ENCODE measurements at places on chromosomes 13 and 19.

DNA sequence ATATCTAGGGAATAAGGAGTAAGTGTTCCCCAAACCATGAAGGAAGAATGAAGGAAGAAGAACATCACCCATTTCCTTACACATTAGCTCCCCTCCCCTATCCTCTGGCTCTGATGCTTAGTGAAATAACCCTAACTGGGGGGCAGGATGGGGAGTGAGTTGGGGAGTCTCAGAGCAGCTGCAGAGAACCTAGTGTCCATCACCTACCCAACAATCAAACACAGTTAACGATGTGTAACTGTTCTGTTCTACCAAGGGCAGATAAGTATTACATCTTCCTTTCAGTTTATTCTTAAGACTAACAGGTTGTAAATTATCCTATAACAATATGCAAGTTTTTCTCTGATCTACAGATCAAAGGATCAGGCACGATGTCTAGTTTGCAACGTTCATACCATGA is 12.8 kb downstream of the ELF1 start:
- DNase-seq: no peak

- no peak for DNase-seq
These were observed 313.3 kb downstream of the HS6ST3 start for GRCh38 chr13:96403241-96403640.

DNA sequence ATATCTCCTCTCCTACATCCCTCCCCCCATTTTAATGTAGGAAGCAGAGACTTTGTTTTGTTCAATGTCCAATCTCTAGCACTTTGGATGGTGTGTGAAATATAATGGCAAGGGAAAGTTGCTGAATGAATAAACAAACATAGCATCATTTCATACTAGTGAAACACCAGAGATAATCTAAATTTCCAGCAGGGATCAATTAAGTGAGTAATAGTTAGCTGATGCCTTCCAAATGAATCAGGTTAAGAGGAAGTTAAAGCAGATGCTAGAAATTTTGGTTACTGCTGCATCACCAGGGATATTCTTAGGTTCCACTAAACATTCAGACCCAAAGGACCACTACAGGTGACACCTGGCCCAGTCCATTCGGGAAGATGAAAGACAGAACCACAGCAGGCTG is 8.1 kb downstream of the MRPS31 start:
- no peak for DNase-seq

- no peak for DNase-seq
These were observed 165.7 kb upstream of the KL start for GRCh38 chr13:32850316-32851052.

DNA sequence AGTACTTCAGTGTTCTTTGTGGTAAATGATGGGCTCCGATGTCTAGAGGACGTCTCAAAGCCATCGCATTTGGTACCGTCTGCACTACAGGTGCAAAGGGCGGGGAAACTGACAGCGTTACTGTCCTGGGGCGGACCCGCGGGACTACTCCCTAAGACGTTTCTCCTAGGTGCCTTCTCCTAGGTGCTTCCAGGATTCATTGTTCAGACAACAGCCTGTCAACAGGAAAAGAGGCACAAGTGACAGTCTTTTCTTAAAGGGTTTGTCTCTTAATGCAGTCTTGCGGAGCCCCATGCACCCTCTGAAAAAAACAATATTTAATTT is 1.4 kb downstream of the SERTM1 start:
- DNase-seq: no peak

DNA sequence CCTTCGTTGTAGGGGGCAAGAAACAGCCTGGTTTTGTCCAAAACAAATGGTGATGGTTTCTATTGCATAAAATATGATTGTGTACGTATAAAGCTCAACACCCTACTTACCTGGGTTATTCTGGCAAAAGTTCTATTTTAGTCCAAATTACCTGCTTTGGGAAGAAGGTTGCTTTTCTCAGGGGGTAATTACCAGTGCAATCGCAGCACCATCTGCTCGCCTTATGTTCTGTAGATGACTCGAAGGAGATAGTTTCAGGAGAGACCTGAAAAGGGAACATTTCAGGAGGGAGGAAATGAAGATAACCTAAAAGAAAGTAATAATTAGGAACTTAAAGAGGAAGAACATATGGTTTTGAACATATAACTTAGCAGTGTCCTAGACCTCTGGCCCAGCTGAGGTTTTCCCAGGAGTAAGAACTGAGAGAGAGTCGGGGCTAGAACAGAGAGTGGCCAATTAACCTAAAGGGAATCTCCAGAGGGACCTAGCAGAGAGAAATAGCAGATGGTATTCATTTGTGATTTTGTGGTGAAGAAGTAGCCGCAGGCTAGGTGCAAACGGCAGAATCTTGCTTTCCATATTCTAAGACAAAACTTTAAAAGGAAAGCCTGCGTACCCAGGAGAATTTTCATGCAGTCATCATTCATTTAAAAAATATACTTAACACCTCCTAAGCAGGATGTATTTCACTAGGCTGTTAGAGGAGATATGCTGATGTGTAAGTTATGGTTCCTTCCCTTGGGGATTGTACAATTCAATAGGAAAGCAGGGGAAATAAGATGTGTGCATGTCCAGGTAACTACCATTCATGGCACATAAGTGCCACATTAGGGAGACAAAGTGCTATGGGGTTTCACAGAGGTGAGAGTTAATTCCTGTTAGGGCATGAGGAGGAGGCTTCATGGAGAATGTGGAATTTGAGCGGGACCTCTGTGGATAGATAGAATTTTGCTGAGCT is 113.0 kb upstream of the SLC10A2 start:
- DNase-seq: no peak

DNA sequence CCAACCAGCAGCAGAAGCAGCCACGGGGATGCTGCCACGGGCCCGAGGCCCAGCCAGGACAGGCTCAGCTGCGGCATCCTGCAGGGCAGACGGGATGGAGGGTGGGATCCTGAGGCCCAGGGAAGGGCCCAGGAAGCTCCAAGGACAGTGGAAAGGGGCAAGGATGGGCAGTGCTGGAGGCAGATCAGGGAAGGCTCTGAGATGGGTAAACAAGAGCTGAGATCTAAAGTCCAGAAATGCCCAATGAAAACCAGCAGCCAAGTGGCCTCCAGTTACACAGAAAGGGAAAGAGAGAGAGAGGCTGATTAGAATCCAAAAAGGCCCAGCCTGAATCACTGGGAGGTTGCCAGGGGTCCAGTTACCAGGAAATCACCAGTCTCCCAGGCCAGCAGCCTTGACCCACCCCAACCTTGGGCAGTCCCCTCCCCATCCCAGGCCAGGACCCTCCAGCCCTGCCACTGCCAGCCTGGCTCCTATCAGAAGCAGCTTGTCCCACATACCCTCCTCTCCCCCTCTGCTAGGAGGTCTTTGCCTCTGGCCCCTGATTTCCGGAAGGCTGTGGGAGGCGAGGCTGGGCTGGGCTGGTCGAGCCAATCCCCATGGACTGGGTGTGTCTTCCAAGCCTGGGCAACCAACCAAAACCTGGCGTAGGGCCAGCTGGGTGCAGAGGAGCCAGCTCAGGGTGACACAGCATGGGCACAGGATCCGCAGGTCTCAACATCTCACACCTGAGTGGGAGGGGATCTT is at the start of gene CYP4F11:
Gene CYP4F11, minus strand, starts transcription at position 198 of the 747 bp plus-strand sequence. Its CDS starts 121 bp downstream, at position 77.
- peak; percentile 84 for DNase-seq

DNA sequence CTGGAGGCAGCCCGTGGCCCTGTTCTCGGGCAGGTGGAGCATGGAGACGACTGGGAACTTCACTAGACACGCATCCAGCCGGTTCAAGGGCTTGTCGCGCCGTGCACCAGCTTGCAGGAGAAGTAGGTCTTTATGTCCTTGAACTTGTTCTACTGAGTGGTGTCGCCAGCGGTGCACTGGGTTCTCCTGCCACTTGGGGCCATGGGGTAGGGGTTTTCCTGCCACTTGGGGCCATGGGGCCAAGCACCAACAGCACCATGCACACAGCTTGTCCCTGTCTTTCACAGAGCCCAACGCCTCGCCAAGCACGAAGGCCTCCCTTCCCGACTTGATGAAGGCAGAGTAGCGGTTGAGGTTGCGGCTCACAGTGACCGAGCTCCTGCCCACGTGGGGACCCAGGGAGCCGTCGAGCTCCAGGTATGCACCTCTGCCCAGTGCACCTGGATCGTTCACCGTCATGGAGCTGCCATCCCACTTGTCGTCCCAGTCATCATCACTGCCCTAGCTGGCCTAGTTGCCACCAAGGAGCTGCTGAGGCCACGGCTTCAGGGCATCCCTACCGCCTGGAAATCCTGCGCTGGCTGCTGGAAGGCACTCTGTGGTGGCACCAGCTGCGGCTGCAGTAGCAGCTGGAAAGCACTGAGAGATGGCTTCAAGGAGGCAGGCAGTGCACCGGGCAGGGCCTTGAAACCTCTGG is 40.5 kb upstream of the TPM4 start:
- no peak for DNase-seq

DNA sequence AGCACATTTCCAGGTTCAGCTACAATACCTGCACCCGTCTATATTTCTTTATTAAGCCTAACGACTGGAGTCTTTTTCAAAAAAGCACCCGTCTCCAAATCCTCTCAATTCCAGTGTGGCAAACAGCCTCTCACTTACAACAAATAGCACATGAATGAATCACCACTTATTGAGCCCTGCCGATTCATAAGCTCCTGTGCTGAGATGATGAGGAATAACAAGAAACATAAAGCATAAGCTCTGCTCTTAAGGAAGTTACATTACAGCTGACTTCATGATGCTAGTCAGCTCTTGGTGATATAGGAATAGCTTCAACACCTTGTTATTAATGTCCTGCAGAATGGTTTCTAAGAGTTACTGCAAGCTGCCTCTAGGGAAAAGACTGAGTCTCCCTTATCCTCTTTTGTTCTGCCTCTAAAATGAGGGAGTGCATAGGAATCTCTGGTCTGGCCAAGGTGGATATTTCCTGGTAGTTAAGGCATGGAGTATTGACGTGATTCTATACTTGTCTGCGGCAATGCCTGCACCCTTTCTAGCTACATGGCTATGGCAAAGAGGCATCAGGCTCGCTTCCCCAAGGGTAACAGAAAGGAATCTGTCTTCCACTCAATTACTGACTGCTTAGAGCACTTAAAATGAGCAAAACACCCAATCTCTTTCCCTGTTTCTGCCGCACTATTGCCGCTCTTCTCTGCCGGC is 195.7 kb downstream of the KLF12 start:
- no peak for DNase-seq

GRCh38 chr19:33905473-33905936 is 108.8 kb downstream of the KCTD15 start:
- no peak for DNase-seq

DNA sequence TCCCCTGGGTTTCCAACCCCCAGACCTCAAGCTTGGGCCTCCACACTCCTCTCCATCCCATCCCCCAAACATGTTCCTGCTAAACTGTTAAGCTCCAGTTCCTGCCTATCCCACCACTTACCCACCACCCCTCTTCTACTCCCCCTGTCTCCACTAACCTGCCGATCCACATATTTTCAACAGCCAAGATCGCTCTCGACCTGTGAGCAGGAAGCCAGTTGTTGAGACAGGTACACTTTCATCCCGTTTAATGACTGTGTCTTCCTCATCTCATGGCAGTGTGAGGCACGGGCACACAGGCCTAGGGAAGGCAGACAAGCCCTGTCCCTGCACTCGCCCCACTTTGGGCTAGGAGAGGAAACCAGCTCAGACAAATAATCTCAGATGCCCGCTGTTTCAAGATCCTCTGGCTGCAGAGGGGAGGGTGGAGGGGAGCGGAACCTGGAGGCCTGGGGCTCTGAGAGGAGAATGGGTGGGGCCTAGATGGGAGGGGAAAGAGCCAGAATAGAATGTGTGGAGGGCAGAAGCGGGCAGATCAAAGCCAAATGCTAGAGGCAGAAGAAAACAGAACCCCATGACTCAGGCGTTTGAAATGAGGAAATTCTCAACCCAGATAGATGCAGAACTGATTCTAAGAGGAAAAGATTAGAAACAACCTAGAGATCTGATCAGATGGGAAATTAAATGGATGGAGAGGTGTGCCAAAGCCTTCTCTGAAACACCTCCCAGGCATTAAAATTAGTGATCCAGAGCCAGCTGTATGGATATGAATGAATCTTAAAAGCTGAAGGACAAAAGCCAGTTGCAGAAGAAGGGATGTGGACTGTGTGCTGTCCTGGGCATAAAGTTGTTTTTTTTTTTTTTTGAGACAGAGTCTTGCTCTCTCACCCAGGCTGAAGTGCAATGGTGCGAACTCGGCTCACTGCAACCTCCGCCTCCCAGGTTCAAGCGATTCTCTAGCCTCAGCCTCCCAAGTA is 16.9 kb upstream of the CYP2S1 start:
- DNase-seq: peak; percentile 82

DNA sequence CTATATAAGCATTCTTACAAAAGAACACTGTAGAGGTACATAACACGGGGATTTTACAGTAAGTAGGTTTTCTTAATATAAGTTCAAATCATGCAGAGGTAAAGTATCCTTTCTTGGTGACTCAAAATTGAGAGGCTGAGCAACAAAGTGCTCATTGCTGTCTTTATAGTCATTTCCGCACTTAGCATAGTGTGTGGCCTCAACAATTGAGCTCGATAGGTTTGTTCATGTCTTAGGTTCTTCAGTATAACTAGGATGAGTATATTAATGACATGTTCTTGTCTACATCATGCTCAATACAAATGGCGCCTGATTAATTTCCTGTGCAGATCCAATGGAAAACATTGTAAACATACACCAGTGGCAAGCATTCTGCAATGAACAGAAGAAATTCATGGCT is 1.4 kb downstream of the WDFY2 start:
- no peak for DNase-seq

DNA sequence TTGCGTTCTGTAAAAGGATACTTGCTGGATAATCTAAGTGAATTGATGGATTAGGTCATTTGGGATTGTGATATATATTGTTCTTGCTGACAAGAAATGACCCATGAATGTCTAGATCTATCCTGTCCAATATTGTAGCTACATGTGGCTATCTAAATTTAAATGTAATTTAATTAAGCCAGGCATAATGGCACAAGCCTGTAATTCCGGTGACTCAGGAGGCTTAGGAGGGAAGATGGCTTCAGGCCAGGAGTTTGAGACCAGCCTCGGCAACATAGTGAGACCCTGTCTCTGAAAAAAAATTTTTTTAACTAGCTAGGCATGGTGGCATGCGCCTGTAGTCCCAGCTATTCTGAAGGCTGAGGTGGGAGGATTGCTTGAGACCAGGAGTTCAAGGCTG is 39.3 kb upstream of the AKAP11 start:
- DNase-seq: no peak

- no peak for DNase-seq
These were observed 284.8 kb downstream of the RBM26 start for GRCh38 chr13:79121286-79121685.

DNA sequence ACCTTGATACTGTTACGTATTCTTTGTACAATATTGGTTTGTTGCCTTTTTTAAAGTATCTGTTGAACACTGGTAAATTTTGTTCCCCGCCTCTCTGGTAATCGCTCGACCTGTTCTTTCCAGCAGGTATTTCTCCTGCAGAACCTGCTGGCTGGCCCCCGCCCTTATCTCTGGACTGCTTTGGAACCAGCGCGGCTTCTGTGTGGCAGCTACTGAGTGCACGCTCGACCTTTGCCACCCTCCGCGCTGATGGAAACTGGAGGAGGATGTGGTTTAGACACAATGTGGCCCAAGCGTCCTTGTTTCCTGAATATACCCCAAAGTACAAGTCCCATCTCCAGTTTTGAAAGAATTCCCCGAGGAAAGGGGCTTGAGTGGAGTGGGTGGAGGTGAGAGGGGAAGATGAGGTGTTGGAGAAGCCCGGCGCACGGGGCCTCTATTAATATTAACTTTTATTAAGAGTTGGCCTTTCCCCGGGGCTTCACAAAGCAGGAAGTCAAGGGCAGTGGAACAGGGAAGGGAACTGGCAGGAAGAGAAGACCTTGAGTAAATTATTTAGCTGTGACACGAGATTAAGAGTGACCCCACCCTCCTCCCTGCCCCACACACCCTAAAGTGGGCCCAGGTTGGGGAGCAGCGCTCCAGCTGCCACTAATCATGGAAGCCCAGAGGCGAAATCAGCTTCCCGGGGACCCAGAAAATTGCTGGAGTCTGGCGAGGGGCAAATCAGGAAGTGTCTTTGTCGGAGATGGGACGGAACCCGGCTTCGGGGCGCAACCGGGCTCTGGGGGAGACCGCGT is 16.0 kb downstream of the CDX2 start:
- DNase-seq: peak; percentile 52
